Temporal lobe (tissue), 4 donors: ENCODE measurements at places on chromosomes 6 and 20. TPM values are rescaled to one million over a fixed set of nuclear protein-coding genes. Genes with fewer than 3 reads are reported as not detected.

Gene HTR1B
- 2.2 TPM for total RNA-seq

Gene SEMG1
- total RNA-seq = not detected

Gene CRIP3
- total RNA-seq = 3.0 TPM

Gene DCDC2
- total RNA-seq = 1.7 TPM

Gene AVP
- not detected for total RNA-seq
